Articular chondrocyte of knee joint (primary cell): ENCODE measurements at places on chromosomes 3 and 15. TPM values are rescaled to one million over a fixed set of nuclear protein-coding genes. Genes with fewer than 3 reads are reported as not detected.

The ZNF860 gene
- 1.8 and 2.8 TPM in 2 replicates for total RNA-seq

The ADGRG7 gene
- 0.11 TPM in 1 of 2 replicates, not detected in the other for total RNA-seq

The STAG1 gene
- total RNA-seq = 82.8 and 83.4 TPM in 2 replicates

The SERPINI2 gene
- not detected in 2 replicates for total RNA-seq

The NME9 gene
- not detected in 2 replicates for total RNA-seq

The GATA2 gene
- 1.8 and 2.7 TPM in 2 replicates for total RNA-seq

The SYNPR gene
- not detected in 2 replicates for total RNA-seq

The SPRED1 gene
- total RNA-seq = 36.3 and 45.1 TPM in 2 replicates

The FAM81A gene
- total RNA-seq = 0.91 and 1.4 TPM in 2 replicates

The C3orf52 gene
- 5.1 and 5.8 TPM in 2 replicates for total RNA-seq

The AGTR1 gene
- 0.43 and 1.0 TPM in 2 replicates for total RNA-seq

The MYZAP gene
- 0.65 and 1.6 TPM in 2 replicates for total RNA-seq

The ZNF501 gene
- total RNA-seq = 6.9 and 9.5 TPM in 2 replicates

The NTRK3 gene
- 0.11 and 0.13 TPM in 2 replicates for total RNA-seq

The CELF6 gene
- total RNA-seq = 0.39 and 0.54 TPM in 2 replicates

The GOLGA8J gene
- 0.22 and 0.52 TPM in 2 replicates for total RNA-seq

The FBXW12 gene
- not detected in 2 replicates for total RNA-seq

The SLC12A1 gene
- not detected in 2 replicates for total RNA-seq

The CLDN18 gene
- under 0.01 TPM in 1 of 2 replicates, not detected in the other for total RNA-seq

The TRPM1 gene
- not detected in 2 replicates for total RNA-seq

The P2RY12 gene
- 0.11 TPM in 1 of 2 replicates, not detected in the other for total RNA-seq

The SLC22A14 gene
- total RNA-seq = 0.32 and 0.52 TPM in 2 replicates

The ULK3 gene
- 16.9 and 18.3 TPM in 2 replicates for total RNA-seq

The C3orf85 gene
- total RNA-seq = not detected in 2 replicates

The CAMKV gene
- not detected in 2 replicates for total RNA-seq

The CLRN1 gene
- not detected in 2 replicates for total RNA-seq

The PIGB gene
- 31.2 and 37.9 TPM in 2 replicates for total RNA-seq

The CMTM7 gene
- total RNA-seq = 7.6 and 9.0 TPM in 2 replicates

The UROC1 gene
- not detected in 2 replicates for total RNA-seq

The ACTRT3 gene
- 4.4 and 5.0 TPM in 2 replicates for total RNA-seq

The OSTN gene
- 1.4 TPM in 1 of 2 replicates, not detected in the other for total RNA-seq

The SCAANT1 gene
- total RNA-seq = not detected in 2 replicates

The TMA7 gene
- total RNA-seq = 200 and 210 TPM in 2 replicates

The A4GNT gene
- not detected in 2 replicates for total RNA-seq

The SEMA7A gene
- total RNA-seq = 7.1 and 12.7 TPM in 2 replicates

The FRMD5 gene
- under 0.01 and 0.11 TPM in 2 replicates for total RNA-seq

The LMLN gene
- 8.9 and 13.3 TPM in 2 replicates for total RNA-seq

The CCDC191 gene
- 5.0 and 5.4 TPM in 2 replicates for total RNA-seq

The PCOLCE2 gene
- total RNA-seq = 102 and 124 TPM in 2 replicates

The CYP11A1 gene
- total RNA-seq = 4.6 and 5.2 TPM in 2 replicates

The ABHD5 gene
- total RNA-seq = 42.5 and 46.3 TPM in 2 replicates

The FOXL2 gene
- 0.11 and 0.13 TPM in 2 replicates for total RNA-seq

The GOLGA8B gene
- total RNA-seq = 41.8 and 44.4 TPM in 2 replicates

The CILP gene
- total RNA-seq = 4.6 and 13.8 TPM in 2 replicates

The BTLA gene
- not detected in 2 replicates for total RNA-seq

The PGBD4 gene
- total RNA-seq = 2.1 TPM in 2 replicates

The AMIGO3 gene
- 0.32 TPM in 1 of 2 replicates, not detected in the other for total RNA-seq

The TPRG1 gene
- total RNA-seq = 3.7 and 4.3 TPM in 2 replicates

The CLSTN2 gene
- total RNA-seq = 0.78 and 11.3 TPM in 2 replicates

The IL12A gene
- 7.4 and 10.2 TPM in 2 replicates for total RNA-seq

The FBXL2 gene
- total RNA-seq = 19.5 and 22.4 TPM in 2 replicates

The PAQR5 gene
- total RNA-seq = 0.13 and 4.8 TPM in 2 replicates

The TMOD2 gene
- 6.9 and 9.3 TPM in 2 replicates for total RNA-seq

The ZNF770 gene
- total RNA-seq = 45.5 and 47.7 TPM in 2 replicates

The SUSD5 gene
- 23.9 and 31.5 TPM in 2 replicates for total RNA-seq

The MME gene
- total RNA-seq = 2.7 and 26.5 TPM in 2 replicates

The NEK10 gene
- total RNA-seq = 29.4 and 50.3 TPM in 2 replicates

The CSPG4 gene
- total RNA-seq = 144 and 158 TPM in 2 replicates
